ENCODE measurements at places on chromosomes 11 and 22. TPM values are rescaled to one million over a fixed set of nuclear protein-coding genes. Genes with fewer than 3 reads are reported as not detected.

DNA sequence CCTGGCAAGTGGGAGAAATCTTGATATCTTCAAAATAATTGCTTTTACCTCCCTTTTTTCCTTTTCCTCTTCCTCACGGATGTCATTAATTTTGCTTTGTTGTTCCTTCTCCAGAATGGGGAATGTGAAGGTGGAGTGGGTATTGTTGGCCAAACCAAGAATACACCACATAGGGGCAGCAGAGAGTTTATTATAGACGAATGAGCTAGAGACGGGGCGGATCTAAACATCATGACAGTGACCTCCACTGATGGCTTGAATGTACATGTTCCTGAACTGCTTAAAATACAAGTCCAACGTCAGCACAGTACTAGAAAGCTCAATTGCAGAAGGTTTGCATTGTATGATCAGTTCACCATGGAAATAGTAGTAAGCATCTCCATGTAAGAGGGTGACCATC is 122.3 kb upstream of the SNX19 start:
- H3K4me1 ChIP-seq: peaks cover 5% of the 10 kb centered on the region
- no peak overlapping the region for H3K4me3 ChIP-seq
- no peak overlapping the region for H3K27ac ChIP-seq
- no peak for DNase-seq

- no peak for DNase-seq
- no peaks in the 10 kb centered on the region for H3K27me3 ChIP-seq
Observed at GRCh38 chr11:101336858-101337257, 207.2 kb upstream of the PGR start.

The IL10RA gene
- 0.72 TPM for total RNA-seq

The SDHAF2 gene
- total RNA-seq: 42.2 TPM

- no peak overlapping the region for H3K27ac ChIP-seq
- peaks cover 31% of the 10 kb centered on the region for H3K27me3 ChIP-seq
- H3K4me3 ChIP-seq: no peak overlapping the region
- H3K4me1 ChIP-seq: peaks cover 5% of the 10 kb centered on the region
- H3K36me3 ChIP-seq: no peaks in the 10 kb centered on the region
Observed at GRCh38 chr11:17421781-17422180, 33.3 kb upstream of the KCNJ11 start.

Measured in progenitor cell of endocrine pancreas (in vitro differentiated cells).